ENCODE measurements at places on chromosomes 5 and 9. TPM values are rescaled to one million over a fixed set of nuclear protein-coding genes. Genes with fewer than 3 reads are reported as not detected.

The ACTBL2 gene
- total RNA-seq = not detected

The PCDHGB3 gene
- 5.4 TPM for total RNA-seq

The FAM120A gene
- 98.2 TPM for total RNA-seq

DNA sequence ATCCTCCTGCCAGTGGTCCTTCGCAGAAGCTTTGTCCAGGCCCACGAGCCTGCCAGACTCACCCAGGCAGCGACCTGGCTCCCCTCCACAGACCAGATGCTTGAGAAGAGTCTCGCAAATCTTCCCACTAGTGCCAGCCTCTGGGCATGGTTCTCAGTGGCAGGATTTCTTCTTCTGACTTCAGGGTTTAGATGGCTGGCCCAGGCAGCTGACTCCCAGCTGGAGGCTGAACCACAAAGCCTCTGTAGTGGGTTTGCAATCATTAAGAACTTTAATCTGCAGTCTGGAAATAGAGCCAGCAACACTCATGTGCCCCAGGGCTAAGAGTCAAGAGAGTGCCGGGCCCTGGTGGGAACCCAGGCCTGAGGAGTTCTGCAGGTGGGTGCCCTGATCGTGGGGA lies 90.6 kb upstream of the ICE1 start:
- no peak overlapping the region for H3K27ac ChIP-seq
- H3K4me1 ChIP-seq = peaks cover 6% of the 10 kb centered on the region
- no peak overlapping the region for H3K4me3 ChIP-seq
- no peaks in the 10 kb centered on the region for H3K27me3 ChIP-seq
- H3K36me3 ChIP-seq = no peaks in the 10 kb centered on the region

GRCh38 chr5:6260846-6261245 lies 117.5 kb downstream of the MED10 start:
- no peak for DNase-seq
- H3K27ac ChIP-seq = no peak overlapping the region
- peaks cover 10% of the 10 kb centered on the region for H3K4me1 ChIP-seq
- no peaks in the 10 kb centered on the region for H3K36me3 ChIP-seq
- H3K4me3 ChIP-seq = no peak overlapping the region

The TMEM215 gene
- total RNA-seq = not detected

DNA sequence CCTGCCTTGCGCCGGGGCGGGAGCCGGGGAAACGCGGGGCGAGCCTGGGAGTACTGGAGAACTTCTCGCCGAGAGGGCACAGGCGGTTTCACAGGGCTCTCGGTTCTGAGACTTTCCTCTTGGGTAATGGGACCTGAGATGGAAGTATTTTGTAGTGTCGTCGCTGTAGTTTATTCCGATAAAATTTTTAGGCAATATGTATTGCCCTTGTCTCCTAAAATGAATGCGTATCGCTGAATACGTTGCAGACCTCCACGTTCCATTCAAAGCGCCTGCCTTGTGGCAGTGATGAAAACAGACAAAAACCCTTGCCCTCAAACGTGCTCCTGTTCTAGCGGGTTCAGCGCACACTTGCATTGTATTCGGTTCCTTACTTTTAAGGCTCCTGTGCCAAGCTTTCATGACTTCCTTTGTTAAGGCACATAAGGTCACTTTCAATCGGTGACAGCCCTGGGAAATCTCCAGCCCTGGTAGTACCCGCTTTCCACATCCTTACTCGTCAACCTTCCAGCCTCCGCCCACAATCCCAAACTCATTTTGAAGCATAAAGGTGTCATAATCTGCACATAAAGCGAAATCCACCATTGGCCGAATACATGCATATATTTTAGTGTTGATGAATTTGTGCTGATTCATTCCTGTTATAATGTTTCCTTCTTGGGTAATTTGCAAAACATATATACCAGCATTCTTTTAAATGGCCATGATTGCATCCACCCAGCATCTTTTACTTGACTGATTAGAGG lies 694 bp downstream of the RMI1 start:
- no peaks in the 10 kb centered on the region for H3K27me3 ChIP-seq
- no peaks in the 10 kb centered on the region for H3K36me3 ChIP-seq
- H3K4me1 ChIP-seq = peaks cover 34% of the 10 kb centered on the region
- DNase-seq = no peak

GRCh38 chr9:5488221-5489008 lies 21.9 kb upstream of the PDCD1LG2 start:
- no peaks in the 10 kb centered on the region for H3K36me3 ChIP-seq
- H3K27ac ChIP-seq = no peak overlapping the region
- no peaks in the 10 kb centered on the region for H3K4me1 ChIP-seq
- H3K27me3 ChIP-seq = no peaks in the 10 kb centered on the region
- no peak overlapping the region for H3K4me3 ChIP-seq
- no peak for DNase-seq

DNA sequence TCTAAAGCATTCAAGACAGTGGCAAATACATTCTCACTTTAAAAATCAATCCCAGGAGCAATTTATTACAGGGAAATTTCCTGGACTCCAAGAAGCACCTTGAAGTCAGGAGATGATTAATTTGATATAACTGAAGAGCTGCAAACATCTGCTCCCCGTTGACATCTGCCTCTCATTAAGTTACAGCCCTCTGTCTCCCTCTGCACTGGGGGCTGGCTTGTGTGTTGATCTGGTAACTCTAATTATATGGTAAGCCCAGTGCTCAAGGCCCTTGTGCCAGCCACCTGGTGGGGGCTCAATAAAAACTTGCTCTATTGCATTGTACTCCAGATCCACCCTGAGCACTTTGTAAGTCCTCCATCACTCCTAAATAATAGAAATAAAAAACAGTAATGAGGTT lies 131.1 kb upstream of the ZNF462 start:
- no peak overlapping the region for H3K4me3 ChIP-seq
- H3K36me3 ChIP-seq = no peaks in the 10 kb centered on the region
- H3K27ac ChIP-seq = no peak overlapping the region
- H3K4me1 ChIP-seq = peaks cover 6% of the 10 kb centered on the region
- DNase-seq = no peak
- H3K27me3 ChIP-seq = no peaks in the 10 kb centered on the region

- H3K27me3 ChIP-seq = no peaks in the 10 kb centered on the region
- H3K27ac ChIP-seq = no peak overlapping the region
- H3K4me3 ChIP-seq = no peak overlapping the region
- DNase-seq = no peak
These were observed 28.2 kb downstream of the WDR41 start for GRCh38 chr5:77463905-77464304.

DNA sequence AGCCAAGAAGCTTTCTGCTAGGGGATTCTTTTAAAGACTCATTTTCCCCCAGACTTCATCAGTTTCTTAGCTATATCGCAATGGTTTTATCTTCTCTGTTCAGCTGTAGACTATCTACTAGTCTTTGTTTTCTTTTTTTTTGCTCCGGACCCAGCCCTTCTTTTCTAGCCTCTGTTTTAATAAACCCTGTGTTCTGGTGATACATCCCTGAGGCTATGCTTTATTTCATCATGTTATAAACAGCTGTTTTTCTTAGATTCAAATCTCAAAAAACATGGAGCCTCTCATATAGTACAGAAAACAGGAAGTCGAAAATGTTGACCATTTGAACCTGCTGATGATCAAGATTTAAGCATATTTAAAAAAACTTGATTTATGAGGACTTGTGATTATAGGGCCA lies 37.8 kb downstream of the SCGB3A1 start:
- no peak overlapping the region for H3K27ac ChIP-seq
- no peaks in the 10 kb centered on the region for H3K27me3 ChIP-seq
- H3K4me3 ChIP-seq = no peak overlapping the region

DNA sequence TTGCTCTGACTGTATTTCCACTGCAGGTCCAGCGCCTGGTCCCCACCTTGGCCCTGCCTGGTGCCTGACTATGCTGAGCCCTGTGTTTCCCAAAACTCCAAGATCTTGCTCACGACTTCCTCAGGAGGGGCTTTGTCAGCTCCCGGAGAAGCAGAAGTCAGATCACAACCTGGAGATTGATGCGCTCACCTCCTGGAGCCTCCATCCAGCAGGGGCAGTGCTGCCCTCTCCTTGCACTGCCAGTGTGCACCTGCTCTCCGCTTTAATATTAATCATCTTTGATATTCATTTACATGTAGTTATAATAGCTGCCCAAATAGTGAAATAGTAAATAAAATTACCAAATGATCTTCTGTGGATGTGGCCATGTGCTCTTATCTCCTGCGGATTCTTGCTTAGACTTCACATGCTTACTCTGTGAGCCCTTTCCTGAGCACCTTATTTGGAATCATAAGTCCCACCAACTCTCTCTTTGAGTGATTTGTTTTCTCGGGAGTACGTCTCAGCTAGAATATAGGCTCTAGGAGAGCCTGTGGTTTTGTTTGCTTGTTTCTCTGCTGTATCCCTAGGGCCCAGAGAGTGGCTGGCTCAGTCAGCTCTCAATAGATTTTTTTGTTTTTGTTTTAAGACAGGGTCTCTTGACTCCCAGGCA lies 17.4 kb downstream of the MAML1 start:
- no peak overlapping the region for H3K27ac ChIP-seq
- no peak for DNase-seq
- H3K36me3 ChIP-seq = no peaks in the 10 kb centered on the region
- H3K27me3 ChIP-seq = no peaks in the 10 kb centered on the region
- H3K4me1 ChIP-seq = peaks cover 19% of the 10 kb centered on the region
- H3K4me3 ChIP-seq = no peak overlapping the region

- no peak overlapping the region for H3K4me3 ChIP-seq
- peaks cover 4% of the 10 kb centered on the region for H3K36me3 ChIP-seq
- peaks cover 37% of the 10 kb centered on the region for H3K4me1 ChIP-seq
- H3K27me3 ChIP-seq = no peaks in the 10 kb centered on the region
- no peak overlapping the region for H3K27ac ChIP-seq
These were observed 8.9 kb downstream of the RNF44 start for GRCh38 chr5:176528301-176528700.

DNA sequence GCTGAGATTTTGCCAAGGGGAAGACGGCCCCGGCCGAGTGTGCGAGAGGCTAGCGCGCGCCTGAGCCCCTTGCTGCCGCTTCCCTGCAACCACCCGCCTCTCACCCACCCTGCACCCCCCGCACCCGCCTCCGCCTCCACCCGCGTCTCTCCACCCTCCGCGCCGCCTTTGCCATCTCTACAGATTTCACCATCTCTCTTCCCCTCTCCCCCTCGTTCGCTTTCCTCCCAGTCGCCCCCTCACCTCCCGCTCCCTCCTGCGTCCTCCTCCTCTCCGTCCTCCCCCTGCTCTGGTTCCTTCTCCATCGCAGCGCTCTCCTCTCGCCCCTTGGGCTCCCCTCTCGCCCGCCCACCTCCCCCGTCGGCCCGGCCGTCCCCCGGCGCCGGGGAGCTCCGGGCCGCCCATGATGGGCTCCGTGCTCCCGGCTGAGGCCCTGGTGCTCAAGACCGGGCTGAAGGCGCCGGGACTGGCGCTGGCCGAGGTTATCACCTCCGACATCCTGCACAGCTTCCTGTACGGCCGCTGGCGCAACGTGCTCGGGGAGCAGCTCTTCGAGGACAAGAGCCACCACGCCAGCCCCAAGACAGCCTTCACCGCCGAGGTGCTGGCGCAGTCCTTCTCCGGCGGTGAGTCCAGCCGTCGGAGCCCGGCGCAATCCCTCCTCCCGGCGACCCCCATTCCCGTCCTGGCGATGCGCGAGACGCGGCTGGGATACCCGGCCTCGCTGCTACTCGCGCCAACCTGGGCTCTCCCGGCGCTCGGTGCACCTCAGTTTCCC lies at the start of gene PRDM12:
TSS of gene PRDM12 (plus strand) at position 344 of the 778 bp plus-strand sequence. CDS start at position 404, 60 bp downstream.
- no peaks in the 10 kb centered on the region for H3K36me3 ChIP-seq
- H3K27me3 ChIP-seq = peaks cover 46% of the 10 kb centered on the region
- peak within 1 kb of the TSS; percentile 36 for H3K4me3 ChIP-seq
- no peak for DNase-seq

DNA sequence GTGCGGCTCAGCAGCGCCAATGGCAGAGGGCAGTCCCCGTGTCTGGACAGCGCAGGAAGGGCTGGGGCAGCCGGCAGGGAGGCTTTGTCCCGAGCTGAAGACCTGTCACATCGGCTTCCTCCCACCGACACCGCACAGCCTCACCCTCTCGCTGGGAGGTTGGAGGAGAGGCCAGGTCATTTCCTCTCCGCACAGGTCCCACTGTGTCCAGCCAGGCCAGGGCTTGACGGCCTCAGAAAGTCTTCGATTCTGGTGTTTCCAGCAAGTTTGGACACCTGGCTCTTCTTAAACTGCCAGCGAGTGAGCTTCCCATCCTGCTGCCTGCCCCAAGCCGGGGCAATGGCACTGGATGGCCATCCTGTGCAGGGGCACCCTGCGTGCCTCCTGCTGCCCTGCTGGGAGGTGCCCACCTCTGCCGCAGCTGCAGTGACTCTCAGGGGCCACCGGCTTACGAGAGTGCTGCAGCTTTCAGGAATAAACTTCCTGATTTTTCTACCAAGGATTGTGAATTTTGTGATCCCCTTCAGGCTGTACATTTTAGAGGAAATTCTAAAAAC lies 33.9 kb downstream of the AHRR start:
- DNase-seq = peak; percentile 67
- no peaks in the 10 kb centered on the region for H3K27me3 ChIP-seq
- H3K4me3 ChIP-seq = no peak overlapping the region
- H3K27ac ChIP-seq = no peak overlapping the region

The PKN3 gene
- 8.3 TPM for total RNA-seq

The FGF10 gene
- total RNA-seq = 41.3 TPM

DNA sequence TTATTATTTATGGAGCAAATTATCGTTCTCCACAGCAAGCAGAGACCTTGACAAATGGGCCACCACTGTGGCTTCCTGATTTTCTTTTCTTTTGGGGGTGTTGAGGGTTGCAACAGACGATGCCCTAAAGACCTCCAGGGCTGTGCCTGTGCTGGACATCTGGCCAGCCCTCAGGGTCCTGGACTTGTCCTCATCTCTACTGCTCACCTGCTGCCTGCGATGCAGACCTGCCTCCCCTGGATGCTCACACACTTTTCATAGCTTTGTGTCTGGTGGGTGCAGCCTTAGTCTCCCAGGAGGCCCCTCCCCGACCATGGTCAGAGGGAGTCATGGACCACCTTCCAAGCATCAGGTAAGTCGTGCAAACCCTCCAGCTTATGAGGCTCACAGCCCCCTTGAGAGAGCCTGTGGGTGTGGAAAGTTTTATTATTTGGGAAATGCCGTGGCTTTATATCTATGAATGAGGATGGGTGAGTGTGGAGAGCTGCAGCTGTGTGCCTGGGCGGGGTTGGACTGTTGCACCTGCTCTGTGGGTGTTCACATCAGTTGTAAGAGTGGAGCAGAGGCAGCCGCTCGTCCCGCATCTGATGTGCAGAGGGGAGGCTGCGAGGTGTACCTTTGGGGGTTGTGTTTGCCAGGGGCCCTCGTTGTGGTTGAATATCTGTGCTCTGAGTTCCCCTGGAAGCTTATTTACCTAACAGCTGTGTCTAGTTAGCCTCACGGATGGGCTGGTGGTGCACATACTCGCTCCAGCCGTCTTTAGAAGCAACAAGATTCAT lies 126.3 kb upstream of the IRX4 start:
- H3K36me3 ChIP-seq = no peaks in the 10 kb centered on the region
- peak; percentile 84 for DNase-seq
- H3K4me1 ChIP-seq = peaks cover 26% of the 10 kb centered on the region
- no peak overlapping the region for H3K27ac ChIP-seq

The KIF4B gene
- total RNA-seq = not detected

- H3K4me3 ChIP-seq = no peak overlapping the region
- DNase-seq = no peak
- no peaks in the 10 kb centered on the region for H3K4me1 ChIP-seq
These were observed 294.8 kb downstream of the GADD45G start for GRCh38 chr9:89899573-89899972.
